ENCODE measurements at places on chromosomes 6 and 20. TPM values are rescaled to one million over a fixed set of nuclear protein-coding genes. Genes with fewer than 3 reads are reported as not detected.

DNA sequence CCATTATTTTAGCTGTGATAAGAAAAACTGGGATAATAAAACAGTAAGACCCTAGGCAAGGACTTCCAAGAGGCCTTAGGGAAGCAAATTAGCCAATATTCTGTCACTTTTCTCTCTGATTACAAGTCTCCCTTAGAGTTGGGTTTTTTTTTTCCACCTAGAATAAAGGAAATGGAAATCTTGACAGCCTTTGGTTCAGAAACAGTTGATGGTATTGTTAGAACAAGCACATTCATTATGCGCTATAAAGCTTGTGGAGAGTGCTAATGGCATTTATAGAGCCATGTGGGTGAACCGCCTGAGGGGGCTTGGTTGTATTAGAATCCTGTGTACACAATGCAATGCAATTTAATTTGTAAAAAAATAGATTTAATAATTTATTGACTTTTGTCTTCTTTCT, 88.9 kb upstream of the OGFRL1 start:
- no peak for DNase-seq

- DNase-seq: no peak
Observed at GRCh38 chr6:159301810-159302593, 132.8 kb downstream of the FNDC1 start.

DNA sequence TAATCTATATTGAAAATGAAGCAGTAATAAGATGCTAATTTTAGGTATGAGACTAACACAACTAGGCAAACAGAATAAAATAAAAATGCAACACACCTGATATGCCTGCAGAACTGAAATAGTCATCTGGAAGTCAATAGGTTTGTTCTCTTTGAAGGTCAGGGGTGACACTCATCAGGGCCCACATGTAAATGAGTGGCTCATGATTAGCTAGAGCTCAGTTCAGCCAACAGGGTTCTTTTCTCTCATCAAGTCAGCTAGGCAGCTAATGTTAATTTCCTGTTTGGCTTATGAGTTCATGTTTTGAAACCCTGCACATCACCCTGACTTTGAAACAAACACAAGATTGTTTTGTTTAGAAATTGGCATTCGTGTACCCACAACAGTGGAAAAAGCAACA, 23.8 kb downstream of the SMLR1 start:
- DNase-seq: no peak

DNA sequence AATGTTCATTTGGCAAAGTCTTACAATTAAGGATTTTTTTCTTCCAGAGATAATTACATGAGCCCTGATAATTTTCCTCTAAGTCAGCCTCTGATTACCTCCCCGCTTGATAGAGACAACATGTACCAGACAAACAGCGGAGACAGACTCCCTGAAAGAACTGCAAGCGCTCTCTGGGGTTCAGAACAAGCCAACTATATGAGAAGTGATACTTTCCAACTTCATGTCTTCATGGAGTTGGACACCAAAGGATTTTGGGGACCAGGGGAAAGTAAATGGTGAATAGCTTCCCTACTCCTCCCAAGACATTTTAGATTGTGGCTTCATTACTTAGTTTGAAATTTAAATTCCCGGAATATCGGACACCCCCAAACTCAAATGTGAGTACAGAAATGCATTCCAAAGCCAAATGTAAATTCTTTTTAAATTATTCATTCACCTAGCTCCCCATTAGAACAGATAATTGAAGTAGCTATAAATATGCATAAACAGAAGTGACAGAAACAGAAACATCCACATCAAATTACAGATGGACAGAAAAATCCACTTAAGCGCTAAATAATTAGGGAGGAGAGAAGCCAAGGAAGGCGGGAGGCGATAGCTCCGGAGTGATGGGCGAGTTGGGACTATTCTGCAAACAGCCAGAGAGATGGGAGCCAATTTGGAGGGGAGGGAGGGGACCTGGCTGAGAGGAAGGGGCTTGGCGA, 129.7 kb upstream of the AKAP12 start:
- DNase-seq: no peak

GRCh38 chr20:50911716-50912115, 19.5 kb downstream of the ADNP start:
- DNase-seq: no peak

- DNase-seq: no peak
Observed at GRCh38 chr20:33648396-33649004, 13.6 kb upstream of the C20orf144 start.

DNA sequence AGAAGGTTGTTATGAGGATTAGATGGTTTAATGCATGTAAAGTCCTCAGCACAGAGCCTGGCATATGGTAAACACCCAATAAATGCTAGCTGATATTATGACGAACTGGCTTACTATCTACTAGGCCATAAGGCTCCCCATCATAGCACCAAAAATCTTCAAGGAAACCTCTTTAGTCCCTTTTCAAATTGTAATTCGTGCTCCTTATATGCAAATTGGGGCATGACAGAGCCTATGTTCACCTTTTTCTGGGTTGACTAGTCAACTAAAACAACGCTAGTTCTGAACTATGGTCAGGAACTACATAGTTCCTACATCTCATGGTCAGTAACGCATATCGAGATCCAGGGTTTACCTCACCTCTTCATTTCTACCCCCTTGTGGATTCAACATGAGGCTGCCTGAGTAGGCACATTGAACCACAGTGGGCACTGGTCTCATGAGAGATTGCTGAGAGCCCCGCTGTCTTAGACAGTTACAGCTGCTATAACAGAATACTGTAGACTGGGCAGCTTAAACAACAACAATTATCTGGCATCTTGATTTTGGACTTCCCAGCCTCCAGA, 97.2 kb upstream of the TNFAIP3 start:
- DNase-seq: no peak

- DNase-seq: no peak
Observed at GRCh38 chr6:27866357-27867050, 45.7 kb downstream of the OR2B2 start.

COL11A2 gene
- 0.68 TPM for total RNA-seq

GRCh38 chr6:5956939-5957338, 49.8 kb downstream of the NRN1 start:
- DNase-seq: no peak

GRCh38 chr20:24972341-24972740, 20.2 kb downstream of the APMAP start:
- no peak for DNase-seq

PI3 gene
- not detected for total RNA-seq
